Left hindlimb (tissue), 1 donor: ENCODE measurements at places on chromosomes 3 and 15.

- DNase-seq = no peak
These were observed 47.2 kb upstream of the SLC41A3 start for GRCh38 chr3:126130981-126131745.

DNA sequence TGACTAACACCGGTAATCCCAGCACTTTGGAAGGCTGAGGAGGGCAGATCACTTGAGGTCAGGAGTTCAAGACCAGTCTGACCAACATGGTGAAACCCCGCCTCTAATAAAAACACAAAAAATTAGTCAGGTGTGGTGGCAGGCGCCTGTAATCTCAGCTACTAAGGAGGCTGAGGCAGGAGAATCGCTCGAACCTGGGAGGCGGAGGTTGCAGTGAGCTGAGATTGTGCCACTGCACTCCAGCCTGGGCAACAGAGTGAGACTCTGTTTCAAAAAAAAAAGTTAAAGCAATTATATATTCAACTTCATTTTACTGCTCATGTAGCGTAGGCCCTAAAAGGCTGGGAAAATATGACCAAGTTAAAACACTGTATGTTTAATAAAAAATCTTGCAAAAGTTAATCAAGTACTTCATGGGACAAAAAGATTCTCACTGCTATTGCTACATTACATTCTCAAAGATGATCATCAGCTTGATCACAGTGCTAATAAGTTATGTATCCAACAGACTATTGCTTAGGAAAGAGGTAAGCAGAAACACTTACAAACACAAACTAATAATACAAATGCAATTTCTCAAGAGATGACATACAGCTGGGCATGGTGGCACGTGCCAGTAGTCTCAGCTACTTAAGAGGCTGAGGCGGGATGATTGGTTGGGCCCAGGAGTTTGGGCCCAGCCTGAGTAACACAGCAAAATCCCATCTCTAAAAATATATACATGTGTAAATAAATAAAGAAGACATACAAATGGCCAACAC lies 2.7 kb downstream of the COPS2 start:
- no peak for DNase-seq

DNA sequence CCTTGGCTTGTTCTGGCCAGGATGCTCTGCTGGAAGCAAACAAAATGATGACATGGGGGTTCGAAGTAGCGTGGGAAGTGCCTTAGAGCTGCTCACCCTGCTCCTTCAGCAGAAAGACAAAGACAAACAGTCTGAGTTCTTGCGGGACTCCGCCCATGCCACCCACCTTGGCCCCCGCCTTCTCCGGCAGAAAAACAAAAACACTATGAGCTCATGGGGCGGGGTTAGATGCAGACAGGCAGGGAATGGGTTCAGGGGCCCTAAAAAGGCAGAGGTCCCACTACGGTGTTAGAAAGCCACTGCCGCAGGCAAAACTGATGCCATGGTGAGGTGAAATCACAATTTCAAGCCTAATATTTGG lies 9.7 kb upstream of the NCKIPSD start:
- DNase-seq = no peak

- no peak for DNase-seq
These were observed 24.8 kb downstream of the PSTPIP1 start for GRCh38 chr15:77019521-77020331.

- DNase-seq = no peak
These were observed 59.9 kb downstream of the LRRFIP2 start for GRCh38 chr3:37114251-37115145.
